ENCODE measurements at places on chromosomes 16 and 17.

DNA sequence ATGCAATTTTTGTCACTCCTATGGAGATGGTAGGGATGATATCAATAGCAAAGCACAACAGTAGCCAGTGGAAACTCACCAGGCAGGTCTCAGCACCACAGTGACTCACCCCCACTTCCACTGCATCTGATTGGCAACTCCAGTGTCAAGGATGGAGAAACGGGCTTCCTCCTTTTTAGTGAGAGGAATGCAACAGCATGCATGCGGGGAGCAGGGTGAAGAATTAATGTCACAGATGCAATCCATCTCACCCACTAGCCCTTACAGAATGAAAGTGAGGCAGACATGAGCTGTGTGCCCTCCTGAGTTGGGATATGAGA is 467.0 kb upstream of the C16orf82 start:
- DNase-seq = no peak

DNA sequence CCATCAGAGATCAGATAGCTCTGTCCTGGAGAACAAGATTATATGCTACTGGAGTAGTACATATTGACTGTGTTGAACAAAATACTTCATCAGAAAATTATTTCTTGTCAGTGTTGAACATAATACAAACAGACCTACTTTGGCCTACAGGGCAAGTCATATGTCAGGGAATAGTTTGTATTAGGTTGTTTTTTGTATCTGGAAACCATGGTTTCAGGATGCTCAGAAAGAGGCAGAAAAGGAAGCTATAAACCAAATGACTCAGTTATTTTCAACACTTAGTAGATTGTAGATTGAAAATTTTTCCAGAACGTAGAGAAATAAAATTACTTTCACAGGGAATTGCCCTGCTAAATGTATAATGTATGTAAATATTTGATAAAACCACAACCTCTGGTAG is 198.4 kb downstream of the CYB561 start:
- no peak for DNase-seq

DNA sequence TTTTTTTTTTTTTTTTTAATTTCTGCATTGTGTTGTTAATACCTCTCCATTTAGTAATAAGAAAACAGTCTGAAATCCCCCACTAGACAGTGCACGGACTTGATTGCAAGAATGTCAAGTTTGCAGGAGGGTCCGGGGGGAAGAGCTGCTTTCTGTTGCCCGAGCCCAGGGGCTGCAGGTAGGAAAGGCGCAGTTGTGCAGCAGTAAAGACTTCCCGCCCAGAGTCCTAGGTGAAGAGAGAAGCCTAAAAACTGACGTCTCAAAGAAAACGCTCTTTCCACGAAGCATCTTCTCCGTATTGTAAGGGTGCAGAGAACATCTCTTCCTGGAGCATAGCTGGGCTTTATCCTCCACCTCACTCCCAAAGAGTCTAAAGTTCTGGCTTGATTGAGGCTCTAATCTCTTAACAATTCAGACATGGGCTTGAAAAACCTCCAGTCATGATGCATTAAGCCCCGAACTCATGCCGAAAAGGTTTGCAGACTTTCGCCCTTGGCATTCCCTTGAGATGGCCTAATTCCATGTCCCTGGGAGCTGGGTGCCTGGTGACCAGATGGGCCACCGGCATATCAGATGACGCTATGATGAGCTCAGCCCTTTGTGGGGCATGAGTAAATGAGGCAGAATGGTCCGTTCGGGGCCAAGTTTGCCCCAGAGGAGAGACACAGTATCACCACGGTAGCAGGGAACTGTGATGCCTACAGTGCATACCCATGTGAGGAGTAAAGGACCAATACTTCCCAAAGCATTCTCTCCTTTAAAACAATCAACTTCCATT is 436.2 kb upstream of the ZFHX3 start:
- DNase-seq = no peak

DNA sequence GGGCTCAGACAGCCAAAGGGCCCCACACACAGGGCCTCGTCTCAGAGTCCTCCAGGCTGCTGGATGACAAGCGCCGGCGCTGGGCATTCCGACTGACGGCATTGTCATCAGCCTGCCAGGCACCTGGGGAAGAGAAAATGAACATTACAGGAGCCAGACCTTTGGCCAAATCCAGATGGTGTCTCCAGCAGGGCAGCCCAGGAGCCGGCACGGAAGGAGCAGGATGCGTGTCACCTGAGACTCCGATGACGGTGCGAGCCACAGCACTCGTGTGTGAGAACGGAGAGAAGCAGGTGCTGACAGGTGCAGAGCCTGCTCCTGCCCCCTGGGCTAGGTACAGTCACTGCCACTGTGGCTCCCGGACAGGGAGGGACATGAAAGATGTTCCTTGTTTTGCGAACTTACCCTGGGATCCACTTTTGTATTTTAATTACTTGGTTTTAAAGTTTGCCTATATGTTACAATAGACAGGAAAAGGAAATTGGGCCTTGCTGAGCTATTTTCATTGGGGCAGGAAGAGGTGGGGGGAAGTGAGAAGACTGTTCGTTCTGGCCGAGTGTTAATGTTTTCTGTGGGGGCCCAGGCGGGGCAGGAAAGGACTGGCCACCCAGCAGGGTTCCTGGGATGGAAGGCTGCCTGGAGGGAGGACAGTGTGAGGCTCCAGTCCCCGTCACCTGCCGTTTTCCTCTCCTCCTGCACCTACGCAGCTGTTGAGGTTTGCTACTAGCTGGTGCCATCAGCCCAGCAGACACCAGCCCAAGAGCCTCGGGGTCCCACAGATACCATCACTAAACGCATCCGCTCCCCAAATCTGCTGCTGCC is 4.4 kb upstream of the FOXJ1 start:
- peak; percentile 69 for DNase-seq

- DNase-seq = no peak
Observed at GRCh38 chr17:27497696-27498095, 41.4 kb downstream of the KSR1 start.

DNA sequence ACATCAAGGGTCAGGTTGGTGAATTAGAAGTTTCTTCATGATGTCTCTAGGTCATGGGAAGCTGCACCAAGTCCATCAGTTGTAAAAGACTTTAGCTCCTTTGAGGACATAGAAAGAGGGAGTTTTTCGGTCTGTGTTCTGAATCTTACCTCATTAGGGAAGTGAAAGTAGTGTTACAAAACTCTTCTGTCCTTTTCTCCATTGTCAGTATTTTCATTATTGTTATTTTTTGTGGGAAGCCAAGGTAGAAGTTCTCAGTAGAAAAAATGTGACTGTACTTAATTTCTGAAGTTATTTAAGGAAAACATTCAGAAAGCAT is 24.2 kb downstream of the MAP3K3 start:
- no peak for DNase-seq

DNA sequence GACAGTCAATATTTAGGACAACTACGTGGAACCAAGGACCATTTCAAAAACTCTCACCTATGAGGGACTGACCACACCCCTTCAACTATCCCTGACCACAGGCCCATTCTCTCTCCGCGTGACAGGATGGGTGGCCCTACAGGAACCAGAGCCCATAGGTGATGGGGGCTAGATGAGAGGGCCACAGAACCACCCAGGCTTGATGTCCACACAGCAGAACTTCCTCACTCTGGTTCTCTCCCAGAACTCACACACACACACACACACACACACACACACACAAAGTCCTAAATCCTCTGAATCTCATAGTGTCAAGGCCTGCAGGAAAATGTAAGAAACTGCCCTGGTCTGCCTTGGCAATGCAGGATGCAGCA is 1.5 kb downstream of the ZNF319 start:
- DNase-seq = no peak

DNA sequence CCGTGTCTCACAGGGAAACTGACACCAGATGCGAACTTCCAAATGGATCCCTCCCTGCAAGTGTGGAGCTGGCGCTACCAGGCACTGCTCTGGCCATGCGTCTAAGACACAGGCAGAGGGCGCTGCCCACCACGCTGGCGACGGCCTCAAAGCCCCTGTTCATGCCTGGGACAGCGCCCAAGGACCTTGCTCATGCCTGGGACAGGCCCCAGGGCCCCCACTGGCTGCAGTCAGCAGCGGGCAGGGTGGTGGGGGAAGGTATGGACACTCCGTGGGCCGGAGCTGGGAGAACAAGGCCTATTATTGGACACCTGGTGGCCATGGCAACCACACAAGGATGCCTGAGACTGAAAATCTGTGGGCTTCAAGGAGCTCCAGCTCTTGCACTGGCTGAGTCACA is 8.8 kb downstream of the ZG16B start:
- DNase-seq = peak; percentile 74

DNA sequence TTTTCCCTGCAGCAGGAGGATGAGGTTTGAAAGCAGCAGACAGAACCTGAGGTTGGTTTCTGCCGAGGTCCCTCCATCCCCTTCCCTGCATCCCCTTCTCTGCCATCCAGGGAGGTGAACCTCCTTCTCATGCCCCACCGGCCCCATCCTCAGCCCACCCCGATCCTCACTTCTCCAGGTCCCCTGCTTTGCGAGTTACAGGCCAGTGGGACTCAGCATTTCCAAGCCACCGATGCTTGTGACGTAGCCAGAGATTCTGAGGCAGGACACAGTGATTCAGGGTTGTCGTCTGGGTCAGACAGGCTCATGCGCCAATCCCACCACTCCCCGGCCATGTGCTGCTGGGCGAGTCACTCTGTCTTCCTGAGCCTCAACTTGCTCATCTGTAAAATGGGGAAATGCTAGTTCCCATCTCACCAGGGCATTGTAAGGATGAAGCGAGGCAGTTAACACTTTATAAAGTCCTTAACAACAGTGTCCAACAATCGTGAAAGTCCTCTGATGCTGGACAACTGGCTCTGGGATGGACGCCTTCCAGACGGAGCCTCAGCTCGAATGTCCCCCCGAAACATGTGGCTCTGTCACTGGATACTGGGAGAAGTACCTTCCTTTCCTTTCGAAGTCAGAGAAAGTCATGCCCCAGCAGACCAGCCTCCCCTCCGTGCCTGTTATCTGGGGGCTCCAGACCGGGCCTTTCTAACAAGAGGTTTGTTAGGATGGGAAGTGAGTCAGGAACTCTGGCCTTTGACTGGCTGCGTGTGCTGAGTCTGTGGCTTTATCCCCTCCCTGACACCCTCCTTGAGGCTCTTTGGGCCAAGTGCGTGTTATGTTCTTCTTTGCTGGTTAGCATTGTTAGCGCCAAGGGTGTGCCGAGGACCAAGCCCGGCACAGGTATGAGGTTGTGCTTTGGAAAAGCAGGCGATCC is 21.9 kb downstream of the SEC14L5 start:
- DNase-seq = no peak

- no peak for DNase-seq
Observed at GRCh38 chr17:43612515-43612914, 49.2 kb downstream of the MEOX1 start.

DNA sequence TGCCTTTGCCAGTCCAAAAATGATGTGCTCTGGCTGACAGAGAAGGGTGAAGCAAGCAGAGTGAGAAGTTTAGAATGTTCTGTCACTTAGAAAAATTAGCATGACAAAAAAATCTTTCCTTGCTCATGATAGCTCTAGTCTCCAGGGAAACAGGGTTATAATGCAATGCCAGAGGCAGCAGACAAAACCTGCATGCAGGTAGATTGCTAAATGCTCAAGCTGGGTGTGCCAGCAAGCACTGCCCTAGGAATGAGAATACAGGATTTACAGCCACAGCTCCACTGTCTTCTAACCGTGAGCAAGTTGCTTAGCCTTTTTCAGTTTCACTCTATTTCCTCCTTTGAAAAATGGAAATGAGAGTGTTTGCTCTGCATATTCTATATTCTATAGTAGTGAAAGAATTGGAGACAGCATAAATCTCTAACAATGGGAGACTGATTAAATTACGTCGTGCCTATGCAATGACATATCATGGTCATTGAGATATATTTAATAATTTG is 516.6 kb upstream of the C16orf82 start:
- no peak for DNase-seq

DNA sequence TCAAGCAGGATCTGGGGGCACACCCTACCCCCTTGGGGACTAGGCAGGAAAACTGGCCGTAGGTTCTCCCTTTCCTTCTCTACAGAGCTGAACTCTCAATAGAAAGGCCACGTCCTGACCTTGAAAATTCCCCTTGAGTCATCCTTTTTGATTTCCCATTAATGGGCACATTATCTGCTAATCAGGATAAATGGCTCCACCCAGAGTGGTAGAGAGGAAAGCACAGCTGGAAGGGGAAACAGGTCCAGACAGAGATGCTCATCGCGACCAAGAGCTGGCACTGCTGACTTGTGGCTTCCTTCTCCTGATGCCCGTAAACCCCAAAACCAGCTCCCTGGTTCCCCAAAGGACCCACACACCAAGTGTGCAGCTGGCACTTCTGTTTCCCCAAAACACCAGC is 206.5 kb upstream of the CDH5 start:
- DNase-seq = no peak

- DNase-seq = no peak
Observed at GRCh38 chr16:87098361-87098760, 218.8 kb downstream of the C16orf95 start.

DNA sequence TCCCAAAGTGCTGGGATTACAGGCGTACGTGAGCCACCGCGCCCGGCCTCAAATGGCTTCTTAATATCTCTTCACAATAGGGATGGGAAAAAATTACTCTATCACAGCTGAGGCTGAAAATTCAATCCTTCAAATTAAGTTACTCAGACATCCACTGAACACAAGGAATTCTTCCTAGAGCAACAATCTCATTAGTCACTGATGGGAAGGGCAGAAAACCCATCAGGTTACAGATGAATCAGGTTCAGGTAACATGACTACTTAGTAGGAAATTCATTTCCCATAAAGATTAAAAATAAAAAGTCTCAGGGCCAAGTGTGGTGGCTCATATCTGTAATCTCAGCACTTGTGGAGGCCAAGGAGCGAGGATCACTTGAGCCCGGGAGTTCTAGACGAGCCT is 42.5 kb upstream of the ABR start:
- DNase-seq = no peak

DNA sequence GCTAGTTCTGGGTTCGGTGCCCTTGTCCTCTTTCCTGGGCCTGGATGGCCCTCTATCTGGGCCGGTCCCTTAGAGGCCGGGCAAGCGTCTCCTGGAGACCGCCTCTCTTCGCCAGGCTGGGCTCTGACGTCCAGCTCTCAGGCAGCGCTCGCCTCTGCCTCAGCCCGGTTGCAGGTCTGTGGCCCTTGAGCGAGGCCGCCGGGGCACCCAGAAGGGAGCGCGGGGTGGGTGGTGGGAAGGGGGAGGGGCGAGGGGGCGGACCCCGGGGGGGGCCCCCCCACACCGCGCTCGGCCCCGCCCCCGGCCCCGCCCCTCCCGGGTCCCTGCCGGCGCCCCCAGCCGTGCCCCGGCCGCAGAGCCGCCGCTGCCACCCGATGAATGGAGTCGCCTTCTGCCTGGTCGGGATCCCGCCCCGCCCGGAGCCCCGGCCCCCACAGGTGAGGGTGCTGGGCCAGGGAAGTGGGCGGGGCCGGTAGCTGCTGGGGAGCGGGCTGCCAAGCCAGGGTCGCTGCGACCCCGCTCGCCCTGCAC is at the start of gene ARHGAP23:
Gene ARHGAP23 (plus strand): TSS at position 353 of the 531 bp plus-strand sequence. CDS start 22 bp downstream, at position 375.
- peak; percentile 57 for DNase-seq

- no peak for DNase-seq
Observed at GRCh38 chr16:27204312-27204915, 1.1 kb downstream of the KDM8 start.
